ENCODE measurements at places on chromosomes 1 and 21.

DNA sequence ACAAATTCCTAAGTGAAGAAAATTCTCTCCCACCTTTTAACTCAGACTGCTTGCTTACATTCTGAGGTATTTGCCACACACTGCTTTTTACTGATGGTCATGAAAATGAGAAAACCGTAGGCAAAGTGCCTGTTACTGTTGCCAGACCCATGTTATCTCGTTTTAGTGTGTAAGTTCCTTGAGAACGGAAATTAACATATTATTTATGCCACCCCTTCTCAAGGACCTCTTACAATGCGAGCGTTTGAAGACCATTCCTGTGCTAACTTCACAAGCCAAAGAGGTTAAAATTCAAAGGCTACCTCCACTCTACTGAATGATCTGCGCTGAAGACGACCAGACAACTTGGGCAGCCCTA, 509 bp downstream of the NVL start:
- DNase-seq: no peak

GRCh38 chr21:38388203-38388602, 110.1 kb downstream of the ERG start:
- no peak for DNase-seq

GRCh38 chr1:11862890-11863289, 4.1 kb upstream of the NPPB start:
- DNase-seq: peak; percentile 55

- peak; percentile 93 for DNase-seq
Measured at GRCh38 chr1:169794530-169795416, at the start of gene METTL18. TSS of gene METTL18 (minus strand) at chr1:169794907. CDS start at chr1:169793695, 1,212 bp downstream.

DNA sequence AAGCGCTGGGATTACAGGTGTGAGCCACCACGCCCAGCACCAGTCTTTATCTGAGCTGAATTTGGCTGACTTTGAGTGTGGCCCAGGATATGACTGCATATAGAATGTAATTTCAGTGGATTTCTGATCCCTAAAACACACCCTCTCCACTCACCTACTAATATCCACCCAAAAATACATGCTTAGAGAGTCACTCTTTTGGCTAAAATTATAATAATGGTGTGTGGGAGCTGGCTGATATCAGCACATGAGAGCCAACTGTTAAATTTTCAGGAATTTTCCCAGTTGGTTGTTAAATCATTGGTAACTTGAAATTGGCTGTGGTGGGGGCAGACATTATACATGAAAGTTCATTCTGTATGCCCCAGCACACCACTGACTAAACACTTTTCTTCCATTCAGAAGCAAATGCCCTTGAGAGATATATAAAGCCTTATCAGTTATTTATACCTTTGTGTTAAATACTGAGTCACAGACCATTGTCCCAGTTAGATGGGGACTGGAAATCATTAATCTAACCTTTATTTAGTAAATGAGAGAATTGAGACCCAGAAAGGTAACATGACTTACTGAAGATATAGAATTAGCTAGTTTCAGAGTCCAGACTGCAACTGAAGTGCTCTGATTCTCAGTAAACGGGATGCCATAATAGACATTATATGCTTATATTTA, 9.9 kb upstream of the CD247 start:
- DNase-seq: no peak

DNA sequence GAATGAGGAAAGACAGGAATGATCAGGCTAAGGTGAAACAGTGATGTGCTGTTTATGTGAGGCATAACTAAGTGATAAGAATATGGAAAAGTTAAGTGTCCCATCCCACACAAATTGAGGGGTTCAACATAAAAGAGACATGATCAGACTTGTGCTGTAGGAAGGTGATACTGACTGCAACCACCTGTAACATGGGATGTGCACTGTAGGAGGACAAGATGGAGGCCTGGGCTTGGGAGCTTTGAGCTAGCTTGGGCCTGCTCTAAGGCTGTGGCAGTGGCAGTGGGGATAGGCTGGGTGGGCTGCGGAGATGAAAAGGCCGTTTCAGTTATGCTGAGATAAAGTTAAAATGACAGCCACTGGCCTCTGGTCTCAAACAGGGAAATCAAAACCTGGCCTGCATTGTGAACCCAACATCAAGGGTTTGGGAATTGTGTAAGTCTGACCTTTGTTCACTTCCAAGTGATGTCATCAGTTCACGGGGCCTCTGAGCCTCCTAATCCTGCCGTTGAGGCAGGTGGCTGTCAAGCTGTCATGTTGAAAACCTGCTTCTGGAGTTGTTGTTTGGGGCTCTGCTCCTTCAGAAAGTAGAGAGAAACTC, 61.2 kb upstream of the TENT5C start:
- DNase-seq: no peak

Measured in AG08396 (cell line).